ENCODE measurements at places on chromosomes 4 and X.

GRCh38 chrX:50211510-50211909 lies 6.9 kb downstream of the CCNB3 start:
- peak; percentile 1 for DNase-seq

- no peak for DNase-seq
Observed at GRCh38 chr4:53614591-53614990, 23.3 kb upstream of the LNX1 start.

GRCh38 chrX:13717700-13718472 lies 16.5 kb downstream of the TRAPPC2 start:
- DNase-seq: no peak

DNA sequence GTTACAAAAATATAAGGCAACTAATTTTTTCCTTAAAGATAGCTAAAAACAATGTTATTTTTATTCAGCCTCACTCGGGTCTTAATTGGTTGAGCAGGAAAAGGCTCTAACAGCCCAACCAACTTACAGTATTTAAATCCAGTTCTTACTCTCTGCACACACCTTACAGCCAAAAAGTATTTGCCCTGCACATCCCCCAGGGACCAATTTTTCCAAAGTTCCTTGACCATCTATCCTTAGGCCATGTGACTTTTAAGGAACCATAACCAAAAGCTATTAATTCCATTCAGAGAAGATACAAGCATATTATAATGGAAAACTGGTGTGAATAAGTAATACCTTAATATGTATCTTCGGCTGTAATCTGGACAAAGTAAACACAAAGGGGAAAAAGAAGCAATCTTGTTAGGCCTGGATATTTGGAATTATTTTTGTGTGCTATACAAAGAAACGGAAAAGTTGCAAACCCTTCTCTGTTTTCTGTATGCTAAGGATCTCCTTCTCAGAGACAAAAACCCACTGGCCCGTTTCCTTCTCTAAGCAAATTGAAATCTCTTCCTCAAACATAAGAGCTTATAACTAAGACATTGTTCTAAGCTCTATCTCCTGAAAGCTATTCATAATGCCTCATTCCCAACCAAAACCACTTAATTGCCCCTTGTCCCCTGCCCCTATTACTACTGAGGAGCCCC lies 1.0 kb upstream of the THAP9 start:
- peak; percentile 13 for DNase-seq

GRCh38 chr4:2254665-2255500 lies 7.0 kb downstream of the MXD4 start:
- DNase-seq: no peak

GRCh38 chr4:5472160-5472591 lies 236.2 kb downstream of the EVC2 start:
- no peak for DNase-seq

GRCh38 chr4:24337451-24338190 lies 246.7 kb downstream of the DHX15 start:
- DNase-seq: no peak

- DNase-seq: no peak
Observed at GRCh38 chrX:31670245-31670644, 598.4 kb upstream of the FTHL17 start.

- no peak for DNase-seq
Observed at GRCh38 chr4:16472537-16472936, 246.3 kb upstream of the TAPT1 start.

- DNase-seq: peak; percentile 19
Observed at GRCh38 chr4:52588097-52588496, 71.0 kb downstream of the USP46 start.

- DNase-seq: no peak
Observed at GRCh38 chr4:93835929-93836328, 7.4 kb downstream of the ATOH1 start.

DNA sequence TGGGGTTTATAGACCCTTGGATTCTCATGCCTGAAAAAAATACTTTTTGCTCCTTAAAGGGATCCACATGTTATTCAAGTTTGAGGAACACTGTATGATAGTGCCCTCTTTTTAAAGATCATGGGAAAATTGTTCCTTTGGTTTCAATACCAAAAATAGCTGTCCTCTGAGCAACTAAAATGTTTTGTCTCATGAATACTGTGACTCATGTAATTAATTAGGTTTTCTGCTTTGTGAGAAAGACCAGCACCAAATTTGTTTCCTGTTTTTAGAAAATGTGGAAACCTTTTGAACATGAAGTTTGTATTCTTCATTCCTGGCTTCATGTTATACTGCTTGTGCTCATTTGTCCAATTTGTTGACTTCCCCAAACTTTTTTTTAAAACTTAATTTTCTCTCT lies 127.6 kb upstream of the SH3RF1 start:
- DNase-seq: no peak

GRCh38 chr4:87478732-87479250 lies 50.4 kb downstream of the SPARCL1 start:
- DNase-seq: no peak

DNA sequence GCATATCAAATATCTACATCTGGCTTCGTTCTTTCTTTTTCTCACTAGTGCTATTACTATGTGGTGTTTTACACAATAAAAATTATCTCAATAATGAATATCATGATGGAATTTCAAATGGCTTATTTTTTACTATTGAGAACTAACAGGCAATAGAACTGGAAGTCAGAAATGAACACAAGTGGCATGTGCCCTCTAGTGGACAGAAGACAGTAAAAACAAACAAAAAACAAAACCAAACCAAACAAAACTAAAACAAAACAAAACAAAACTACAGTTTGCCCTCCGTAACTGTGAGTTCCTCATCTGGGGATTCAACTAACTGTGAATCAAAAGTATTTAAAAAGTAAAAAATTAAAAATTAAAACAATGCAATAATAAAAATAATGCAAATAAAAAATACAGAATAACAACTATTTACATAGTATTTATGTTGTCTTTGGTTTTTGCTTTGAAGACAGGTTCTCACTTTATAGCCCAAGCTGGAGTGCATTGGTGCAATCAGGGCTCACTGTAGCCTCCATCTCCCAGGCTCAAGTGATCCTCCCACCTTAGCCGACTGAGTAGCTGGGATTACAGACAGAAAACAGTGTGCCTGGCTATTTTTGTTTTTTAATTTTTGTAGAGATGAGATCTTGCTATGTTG lies 195.6 kb upstream of the TACR3 start:
- no peak for DNase-seq

GRCh38 chrX:135009057-135009610 lies 13.2 kb downstream of the RTL8B start:
- no peak for DNase-seq

- no peak for DNase-seq
Observed at GRCh38 chr4:167918077-167918476, 174.3 kb upstream of the ANXA10 start.

- DNase-seq: no peak
Observed at GRCh38 chrX:54415534-54416350, 24.5 kb upstream of the TSR2 start.

GRCh38 chr4:1318488-1319213 lies 28.4 kb upstream of the UVSSA start:
- peak; percentile 38 for DNase-seq

- no peak for DNase-seq
Observed at GRCh38 chr4:109552237-109552636, 7.8 kb upstream of the MCUB start.

- no peak for DNase-seq
Observed at GRCh38 chr4:174209341-174209740, 74.1 kb downstream of the FBXO8 start.

GRCh38 chrX:102517326-102517725 lies 787 bp upstream of the TMSB15A start:
- no peak for DNase-seq

DNA sequence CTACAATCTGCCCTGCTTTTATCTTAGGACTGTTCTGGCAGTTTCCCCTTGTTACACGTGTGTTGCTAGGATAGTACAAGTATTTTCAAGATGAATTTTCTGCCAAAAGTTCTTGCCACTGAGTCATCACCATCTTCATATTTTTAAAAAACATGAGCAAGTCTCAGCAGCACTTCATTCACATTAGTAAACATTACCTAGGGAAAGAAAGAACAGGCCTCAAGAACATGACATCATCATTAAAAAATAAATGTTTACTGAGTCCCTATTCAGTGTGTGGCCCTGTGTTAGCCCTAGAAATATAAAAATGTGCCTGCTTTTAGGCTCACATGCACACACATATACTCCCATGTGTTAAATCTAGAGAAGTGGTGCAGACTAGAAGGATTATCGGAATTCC lies 18.7 kb upstream of the GPC3 start:
- DNase-seq: no peak

- no peak for DNase-seq
Observed at GRCh38 chr4:165625281-165625680, 246.5 kb downstream of the CPE start.

DNA sequence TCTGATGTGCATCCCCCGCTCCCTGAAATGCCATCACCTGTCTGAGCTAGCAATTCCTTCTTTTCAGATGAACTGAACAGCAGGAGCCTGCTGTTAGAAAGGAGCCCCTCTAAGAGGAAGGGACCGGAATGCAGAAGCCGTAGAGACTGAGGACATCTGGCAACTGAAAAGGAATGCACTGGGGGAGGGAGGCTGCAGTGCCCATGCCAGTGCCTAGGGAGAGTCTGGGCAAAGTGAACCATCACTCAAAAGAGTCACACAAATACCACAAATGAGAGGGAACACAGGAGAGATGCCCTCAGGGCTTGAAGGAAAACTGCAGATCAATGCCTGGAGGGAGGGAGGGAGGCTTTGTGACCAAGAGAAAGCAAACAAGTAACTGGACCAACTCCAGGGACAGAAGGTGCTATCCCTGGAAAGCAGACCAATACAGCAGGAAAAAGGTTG lies 93.9 kb upstream of the CBR4 start:
- DNase-seq: no peak

- no peak for DNase-seq
Observed at GRCh38 chr4:2045518-2045951, 13.6 kb upstream of the NAT8L start.

- peak; percentile 98 for DNase-seq
Observed at GRCh38 chrX:49043220-49043986, at the start of gene TFE3. Gene TFE3, minus strand, starts transcription at chrX:49043357. Its CDS starts 131 bp downstream, at chrX:49043226.

- DNase-seq: no peak
Observed at GRCh38 chr4:177391287-177391686, 51.0 kb downstream of the AGA start.

DNA sequence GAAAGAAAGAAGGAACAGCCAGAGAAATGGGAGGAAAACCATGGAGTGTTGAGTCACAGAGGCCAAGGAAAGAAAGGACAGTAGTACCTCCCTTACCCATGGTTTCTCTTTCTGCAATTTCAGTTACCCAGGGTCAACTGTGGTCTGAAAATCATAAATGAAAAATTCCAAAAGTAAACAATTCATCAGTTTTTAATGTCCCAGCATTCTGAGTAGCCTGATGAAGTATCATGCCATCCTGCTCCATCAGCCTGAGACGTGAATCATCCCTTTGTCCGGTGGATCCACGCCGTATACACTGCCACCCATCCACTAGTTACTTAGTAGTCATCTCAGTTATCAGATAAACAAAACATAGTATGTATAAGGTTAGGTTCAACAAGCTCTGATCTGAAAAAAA lies 114.2 kb downstream of the COMMD8 start:
- no peak for DNase-seq

DNA sequence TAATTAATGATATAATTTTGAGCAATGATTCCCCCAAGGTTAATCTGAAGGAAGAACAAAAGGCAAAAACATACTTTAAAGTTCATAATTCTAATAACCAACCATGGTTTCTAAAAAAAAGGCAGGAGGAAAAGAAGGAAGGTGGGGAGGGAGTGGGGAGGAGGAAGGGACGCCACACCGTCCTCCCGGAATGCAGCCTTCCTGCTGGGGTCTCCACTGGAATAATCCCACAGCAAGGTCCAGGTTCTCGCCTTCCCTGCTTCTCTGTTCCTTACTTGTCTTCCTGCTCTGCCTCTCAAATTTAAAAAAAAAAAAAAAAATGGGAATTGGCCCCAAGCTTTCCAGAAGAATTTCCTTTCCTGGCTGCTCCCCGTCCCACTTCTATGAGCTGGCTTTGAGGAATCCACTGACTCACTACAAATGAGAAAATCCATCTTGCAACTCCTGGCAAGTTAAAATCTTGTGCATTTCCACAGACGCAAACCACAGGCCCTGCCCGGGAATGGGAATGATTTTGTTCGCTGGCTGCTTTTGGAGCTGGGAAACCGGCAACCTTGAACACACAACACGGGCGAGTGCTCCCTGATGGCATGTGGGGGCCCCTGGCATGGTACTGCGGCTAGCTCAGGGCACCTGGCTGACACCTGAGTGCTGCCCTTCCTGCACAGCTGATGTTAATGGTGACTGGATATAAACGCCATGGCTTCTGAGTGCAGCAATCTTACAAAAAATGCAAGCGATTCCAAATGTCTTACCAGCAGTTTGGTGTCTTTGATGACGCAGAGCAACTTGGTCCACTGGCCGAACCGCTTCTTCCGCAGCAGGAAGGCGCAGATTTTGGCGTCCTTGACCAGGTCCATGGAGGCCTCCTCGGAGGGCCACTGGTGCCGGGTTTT lies 97.0 kb downstream of the AFAP1 start:
- DNase-seq: no peak

GRCh38 chrX:84064164-84064563 lies 123.8 kb downstream of the RPS6KA6 start:
- no peak for DNase-seq

GRCh38 chrX:150507251-150507856 lies 61.1 kb upstream of the MTM1 start:
- DNase-seq: no peak

GRCh38 chr4:98484031-98484430 lies 174.4 kb downstream of the TSPAN5 start:
- DNase-seq: no peak

- DNase-seq: no peak
Observed at GRCh38 chr4:32988165-32988811, 2268.1 kb downstream of the PCDH7 start.

DNA sequence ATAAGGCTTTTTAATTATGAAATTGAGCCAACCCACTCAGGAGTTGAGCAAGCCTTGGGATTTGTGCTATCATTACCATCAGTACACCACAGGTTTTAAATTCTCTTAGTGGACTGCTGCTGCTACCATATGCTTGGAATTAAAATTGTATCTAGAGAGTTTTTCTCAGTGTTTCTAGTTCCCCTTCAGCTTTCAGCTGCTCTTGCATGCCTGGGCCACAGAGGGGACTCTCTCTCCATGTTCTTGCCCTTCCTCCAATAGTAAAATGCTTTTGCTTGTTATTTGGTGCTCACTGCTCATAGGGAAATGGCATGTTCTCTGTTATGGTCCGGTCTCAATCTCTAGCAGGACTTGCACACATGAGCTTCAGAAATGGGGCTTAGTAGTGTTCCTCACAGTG lies 101.9 kb downstream of the IGSF1 start:
- no peak for DNase-seq

GRCh38 chrX:13868591-13868990 lies 51.7 kb upstream of the GPM6B start:
- DNase-seq: no peak

GRCh38 chr4:13178621-13179020 lies 305.5 kb downstream of the RAB28 start:
- DNase-seq: no peak

GRCh38 chr4:26858947-26859401 lies 1.7 kb upstream of the STIM2 start:
- DNase-seq: no peak

GRCh38 chr4:160353548-160353947 lies 1250.7 kb downstream of the RAPGEF2 start:
- DNase-seq: no peak
